ENCODE measurements at places on chromosomes 2 and 18.

DNA sequence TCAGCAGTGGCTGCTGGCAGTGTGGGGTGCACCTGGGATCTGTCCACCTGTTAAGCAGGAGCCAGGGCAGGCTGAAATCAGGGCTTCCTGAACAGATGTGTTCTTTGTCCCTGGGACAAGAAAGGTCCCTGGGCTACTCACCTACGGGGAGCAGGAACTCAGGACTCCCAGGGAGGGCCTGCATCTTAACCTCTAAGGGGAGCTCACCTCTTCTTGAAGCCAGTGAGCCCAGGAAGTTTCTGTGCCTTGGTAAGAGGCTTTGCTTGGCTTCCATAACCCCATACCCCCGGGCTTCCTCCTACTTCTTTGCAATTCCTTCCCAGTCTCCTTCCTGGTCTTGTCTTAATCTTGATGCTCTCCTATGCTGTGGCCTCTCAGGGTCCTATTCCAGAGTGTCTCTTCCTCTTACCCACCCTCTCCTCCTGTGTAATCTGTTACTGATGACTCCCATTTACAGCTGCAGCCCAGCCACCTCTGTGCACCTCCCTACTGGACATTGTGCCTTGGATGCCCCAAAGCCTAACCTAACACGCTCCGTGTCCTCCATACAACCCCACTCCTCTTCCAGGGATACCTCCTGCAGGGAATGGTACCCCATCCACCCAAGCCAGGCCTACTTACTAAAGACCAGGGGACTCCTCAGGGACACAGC lies 55.7 kb upstream of the MAPRE3 start:
- DNase-seq: no peak

- no peak for DNase-seq
These were observed 24.6 kb downstream of the ALPK2 start for GRCh38 chr18:58604311-58604710.

DNA sequence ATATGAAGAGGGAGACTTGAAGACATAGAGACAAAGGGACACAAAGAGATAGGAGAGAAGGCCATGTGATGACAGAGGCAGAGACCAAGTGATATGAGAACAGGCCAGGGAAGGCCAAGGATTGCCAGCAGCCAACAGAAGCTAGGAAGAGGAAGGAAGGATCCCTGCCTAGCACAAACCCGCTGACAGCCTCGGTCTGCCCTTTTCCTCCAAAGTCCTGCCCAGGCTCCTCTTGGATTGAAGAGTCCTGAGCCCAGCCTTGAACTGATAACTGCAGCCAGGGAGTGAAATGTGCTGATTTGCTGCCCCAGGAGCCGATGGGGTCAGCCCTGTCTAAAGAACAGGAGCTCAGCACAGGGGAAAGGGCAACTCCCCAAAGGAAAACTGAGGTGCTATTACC lies 76.6 kb downstream of the MCFD2 start:
- DNase-seq: no peak

DNA sequence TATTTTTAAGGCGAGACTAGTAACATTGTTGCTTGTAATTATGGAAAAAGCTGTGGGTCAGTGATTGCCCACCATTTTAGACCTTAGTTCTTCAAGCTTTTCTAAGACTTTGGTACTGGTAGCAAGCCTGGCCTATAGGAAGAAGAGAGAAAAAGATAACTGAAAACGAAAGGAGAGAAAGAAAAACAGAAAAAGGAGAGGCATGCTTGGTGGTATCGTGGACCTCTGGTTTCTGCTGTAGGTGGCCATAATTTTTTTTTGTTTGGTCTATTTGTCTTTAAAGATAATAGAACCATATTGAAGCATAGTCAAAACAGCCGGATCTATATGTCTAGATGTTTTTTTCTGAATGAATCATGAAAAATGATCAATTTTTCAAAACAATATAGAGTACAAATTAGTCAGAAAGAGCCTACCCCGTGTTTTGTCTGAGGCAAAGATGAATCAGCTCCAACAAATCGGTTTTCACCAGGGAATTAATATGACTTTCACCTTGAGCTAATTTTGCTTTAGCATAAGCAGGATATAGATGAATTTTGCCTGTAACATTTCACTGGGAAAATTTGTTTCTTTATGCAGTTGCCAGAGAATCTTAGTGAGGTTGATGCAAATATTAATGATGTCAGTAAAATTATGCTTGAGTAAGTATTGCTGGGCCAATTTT lies 45.7 kb downstream of the CCDC85A start:
- no peak for DNase-seq

- DNase-seq: no peak
These were observed 169.2 kb upstream of the APCDD1 start for GRCh38 chr18:10285283-10285640.
